Epithelial cell of alveolus of lung (primary cell): ENCODE measurements at places on chromosomes 7 and 10. TPM values are rescaled to one million over a fixed set of nuclear protein-coding genes. Genes with fewer than 3 reads are reported as not detected.

Gene NPTX2
- total RNA-seq = 0.96 and 1.3 TPM in 2 replicates

Gene SPDYE2B
- total RNA-seq = not detected in 2 replicates

Gene SPDYE1
- total RNA-seq = not detected in 2 replicates

Gene SPOCK2
- 0.26 and 3.0 TPM in 2 replicates for total RNA-seq

Gene LAMB4
- 0.40 TPM in 1 of 2 replicates, not detected in the other for total RNA-seq

Gene CRPPA
- 0.48 and 0.78 TPM in 2 replicates for total RNA-seq

Gene MEOX2
- total RNA-seq = 0.13 and 59.3 TPM in 2 replicates

Gene CALCR
- total RNA-seq = 0.13 TPM in 1 of 2 replicates, not detected in the other

Gene CRTAC1
- total RNA-seq = not detected in 2 replicates

Gene ASZ1
- 0.24 TPM in 1 of 2 replicates, not detected in the other for total RNA-seq

Gene CALML3
- total RNA-seq = not detected in 2 replicates

Gene MNX1
- total RNA-seq = not detected in 2 replicates

Gene LEP
- total RNA-seq = not detected in 2 replicates

Gene KIAA1217
- total RNA-seq = 3.7 and 5.6 TPM in 2 replicates

Gene KIFBP
- 25.9 and 40.6 TPM in 2 replicates for total RNA-seq

Gene CCDC172
- not detected in 2 replicates for total RNA-seq

Gene GIMAP1
- total RNA-seq = under 0.01 TPM in 1 of 2 replicates, not detected in the other

Gene CALHM3
- total RNA-seq = not detected in 2 replicates

Gene PRSS37
- not detected in 2 replicates for total RNA-seq

Gene CPN1
- not detected in 2 replicates for total RNA-seq

Gene IL6
- 0.40 and 28.8 TPM in 2 replicates for total RNA-seq

Gene C1QL3
- not detected in 2 replicates for total RNA-seq

Gene INA
- total RNA-seq = 1.1 and 3.4 TPM in 2 replicates

Gene BHLHA15
- total RNA-seq = 0.13 TPM in 1 of 2 replicates, not detected in the other

Gene SPDYE8
- total RNA-seq = not detected in 2 replicates

Gene SUFU
- total RNA-seq = 7.2 and 14.1 TPM in 2 replicates

Gene PVRIG
- not detected in 2 replicates for total RNA-seq

Gene HOXA3
- total RNA-seq = 8.1 and 9.4 TPM in 2 replicates

Gene KLHL7
- total RNA-seq = 22.9 and 27.7 TPM in 2 replicates

Gene CEP55
- total RNA-seq = 8.3 and 39.0 TPM in 2 replicates

Gene OR2A1
- total RNA-seq = 0.13 and 0.24 TPM in 2 replicates

Gene NUTM2E
- 0.13 TPM in 1 of 2 replicates, not detected in the other for total RNA-seq

Gene FAM25A
- not detected in 2 replicates for total RNA-seq

Gene ATOH7
- 0.13 and 0.48 TPM in 2 replicates for total RNA-seq

Gene BTAF1
- total RNA-seq = 15.5 and 26.8 TPM in 2 replicates

Gene PRLHR
- not detected in 2 replicates for total RNA-seq

Gene SERPINE1
- total RNA-seq = 85.0 and 3,652 TPM in 2 replicates

Gene PRR15
- total RNA-seq = 0.16 and 4.5 TPM in 2 replicates

Gene C10orf53
- not detected in 2 replicates for total RNA-seq

Gene ABCA13
- under 0.01 and 0.08 TPM in 2 replicates for total RNA-seq

Gene TMEM178B
- total RNA-seq = under 0.01 TPM in 1 of 2 replicates, not detected in the other

Gene NEUROD6
- not detected in 2 replicates for total RNA-seq

Gene CREB5
- total RNA-seq = 8.5 and 9.2 TPM in 2 replicates

Gene CRYGN
- not detected in 2 replicates for total RNA-seq
